Cardiac muscle cell (in vitro differentiated cells and primary cell): ENCODE measurements at places on chromosomes 6 and 20. TPM values are rescaled to one million over a fixed set of nuclear protein-coding genes. Genes with fewer than 3 reads are reported as not detected.
A peak's percentile ranks its signal among the peaks of the same experiment; 100 is the strongest.

GRCh38 chr6:30490026-30490876 lies 942 bp downstream of the HLA-E start:
- H3K4me1 ChIP-seq: peaks cover 4% of the 10 kb centered on the region
- peak overlapping the region; percentile 69 for H3K27ac ChIP-seq
- H3K4me3 ChIP-seq: peak overlapping the region; percentile 71
- H3K36me3 ChIP-seq: no peaks in the 10 kb centered on the region
- peaks cover 27% of the 10 kb centered on the region for H3K27me3 ChIP-seq

- H3K36me3 ChIP-seq: no peaks in the 10 kb centered on the region
- no peak overlapping the region for H3K27ac ChIP-seq
- DNase-seq: no peak
These were observed 24.8 kb downstream of the VIP start for GRCh38 chr6:152775428-152775827.

DNA sequence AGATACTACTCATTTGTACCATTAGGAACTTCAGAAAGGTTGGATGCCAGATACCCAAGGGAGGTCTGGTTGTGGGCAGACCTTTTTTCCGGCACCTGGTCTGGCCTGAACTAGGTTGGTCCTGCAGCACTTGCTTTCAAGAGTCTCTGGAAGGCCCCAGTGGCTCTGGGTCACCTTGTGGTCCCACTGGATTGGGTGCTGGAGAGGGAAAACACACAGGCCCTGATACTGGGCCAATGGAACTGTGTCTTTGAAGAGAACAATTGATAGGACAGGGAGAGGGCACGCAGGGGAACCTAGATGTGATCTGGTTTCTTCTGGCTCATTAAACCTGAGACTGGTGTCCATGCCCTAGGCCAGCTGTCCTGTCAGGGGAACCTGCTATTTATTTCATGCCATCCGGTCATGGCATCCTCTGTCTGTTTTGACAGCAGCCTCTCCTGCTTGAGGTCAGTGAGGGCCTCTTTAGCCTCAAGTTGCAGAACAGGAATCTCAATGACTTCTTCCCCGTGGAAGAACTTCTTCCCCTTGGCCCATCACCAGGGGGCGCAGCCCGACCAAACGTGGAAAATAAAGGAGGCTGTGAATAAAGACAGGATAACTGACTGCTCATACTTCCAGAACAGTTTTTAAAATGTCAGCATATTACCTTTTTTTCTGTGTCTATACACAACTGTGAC lies 25.0 kb downstream of the TAF8 start:
- H3K27me3 ChIP-seq: no peaks in the 10 kb centered on the region
- H3K4me1 ChIP-seq: no peaks in the 10 kb centered on the region
- DNase-seq: peak; percentile 84
- peak overlapping the region; percentile 53 for H3K27ac ChIP-seq
- H3K4me3 ChIP-seq: no peak overlapping the region

GRCh38 chr6:134402372-134402984 lies 84.6 kb upstream of the SGK1 start:
- no peak overlapping the region for H3K27ac ChIP-seq
- DNase-seq: no peak
- H3K27me3 ChIP-seq: no peaks in the 10 kb centered on the region
- no peaks in the 10 kb centered on the region for H3K36me3 ChIP-seq
- H3K4me1 ChIP-seq: no peaks in the 10 kb centered on the region

DNA sequence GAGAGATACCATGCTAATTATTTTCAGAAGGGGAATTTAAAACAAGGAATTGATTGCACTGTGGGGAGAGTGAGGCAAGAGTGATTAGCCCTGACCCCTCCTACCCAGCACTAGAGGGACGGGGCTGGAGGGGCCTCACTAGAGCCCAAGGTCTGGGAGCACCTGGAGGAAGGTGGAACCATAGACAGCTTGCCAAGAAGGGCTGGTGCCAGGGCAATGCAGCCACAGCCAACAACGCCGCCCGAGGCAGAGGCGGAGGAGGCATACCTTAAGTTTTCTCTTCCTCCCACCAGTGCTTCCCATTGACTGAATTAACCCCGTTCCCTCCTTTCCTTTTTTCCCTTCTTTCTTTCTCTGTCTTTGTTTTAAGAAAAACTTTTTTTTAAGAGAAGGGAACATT lies 40.0 kb downstream of the IYD start:
- no peak for DNase-seq
- no peak overlapping the region for H3K4me3 ChIP-seq
- H3K27me3 ChIP-seq: peaks cover 39% of the 10 kb centered on the region
- H3K4me1 ChIP-seq: peaks cover 11% of the 10 kb centered on the region
- H3K36me3 ChIP-seq: no peaks in the 10 kb centered on the region

DNA sequence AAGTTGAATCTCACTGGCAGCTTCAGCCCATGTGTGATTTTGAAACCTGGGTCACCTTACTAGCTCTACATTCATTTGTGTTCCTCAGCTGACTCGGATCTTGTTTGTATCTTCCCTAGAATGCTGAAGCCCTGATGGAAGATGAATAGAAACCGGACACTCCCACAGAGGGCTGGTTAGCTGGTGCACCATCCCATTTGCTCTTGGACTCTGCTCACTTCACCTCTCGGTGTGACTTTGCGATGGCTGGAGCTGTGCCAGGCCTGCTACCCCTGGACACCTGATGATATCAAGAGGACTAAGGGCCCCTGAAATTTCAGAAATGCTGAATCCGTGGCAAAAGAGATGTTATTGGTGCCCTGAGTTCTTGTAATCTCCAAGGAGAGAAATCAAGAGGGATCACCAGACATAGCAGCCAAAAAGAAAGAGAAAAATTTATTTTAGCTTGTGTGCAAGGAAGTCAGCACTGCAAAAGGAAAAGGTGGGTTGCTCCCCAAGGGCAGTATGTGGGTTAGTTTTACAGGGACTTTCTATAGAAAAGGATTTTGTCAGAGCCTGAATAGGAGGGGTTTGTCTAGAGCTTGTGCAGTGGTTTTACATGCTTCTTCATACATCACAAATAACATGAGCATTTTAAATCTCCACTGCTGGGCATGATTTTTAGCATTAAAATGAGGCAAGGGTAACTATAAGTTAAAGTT lies 426.3 kb upstream of the NOX3 start:
- no peak for DNase-seq
- H3K27ac ChIP-seq: no peak overlapping the region
- H3K27me3 ChIP-seq: no peaks in the 10 kb centered on the region
- no peaks in the 10 kb centered on the region for H3K36me3 ChIP-seq
- no peak overlapping the region for H3K4me3 ChIP-seq

- DNase-seq: peak; percentile 97
- H3K27me3 ChIP-seq: no peaks in the 10 kb centered on the region
- H3K27ac ChIP-seq: no peak overlapping the region
These were observed 206.2 kb upstream of the MYLIP start for GRCh38 chr6:15922510-15923250.

DNA sequence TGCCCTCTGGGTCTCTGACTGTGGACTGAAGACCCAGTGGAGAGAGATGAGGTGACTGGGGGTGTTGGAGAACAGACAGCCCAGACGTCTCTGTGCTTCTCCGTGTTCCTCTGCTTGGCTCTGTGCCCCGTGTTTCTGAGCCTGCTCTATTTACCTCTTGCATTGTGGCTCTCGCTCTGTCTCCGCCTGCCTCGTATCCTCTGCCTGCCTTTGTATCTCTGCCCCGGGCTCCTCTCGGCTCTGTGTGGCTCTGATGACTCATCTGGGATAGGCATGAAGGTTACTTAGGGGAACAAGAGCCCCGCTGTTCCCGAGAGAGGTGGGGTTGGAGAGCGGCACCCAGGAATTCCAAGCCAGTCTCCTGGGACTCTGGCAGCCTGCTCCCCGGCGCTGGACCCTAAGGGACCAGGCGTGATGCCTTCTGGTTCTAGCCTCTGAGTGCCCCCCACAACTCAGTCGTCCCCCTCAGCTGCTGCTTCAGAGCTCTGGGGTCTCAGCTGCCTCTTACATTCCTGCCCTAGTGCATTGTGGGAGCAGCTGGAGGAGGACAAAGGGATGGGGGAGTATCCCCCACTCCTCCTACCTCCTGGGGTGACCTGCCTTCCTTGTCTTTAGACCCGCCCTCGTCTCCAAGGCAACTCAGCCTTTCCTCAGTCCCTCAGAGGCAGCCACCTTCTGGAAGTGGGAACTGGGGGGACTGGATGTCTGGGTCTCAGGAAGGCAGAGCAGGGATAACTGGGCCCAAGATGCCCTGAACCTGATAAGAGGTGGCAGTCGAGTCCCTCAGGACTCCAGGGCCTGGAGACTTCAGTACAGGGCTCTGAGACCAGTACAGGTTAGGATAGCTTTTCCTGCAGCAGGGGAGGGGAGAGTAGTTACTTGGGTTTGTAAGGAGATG lies 1.9 kb downstream of the DDR1 start:
- peaks cover 45% of the 10 kb centered on the region for H3K4me1 ChIP-seq
- DNase-seq: peak; percentile 82
- peak overlapping the region; percentile 63 for H3K4me3 ChIP-seq
- no peaks in the 10 kb centered on the region for H3K27me3 ChIP-seq
- H3K36me3 ChIP-seq: peaks cover 5% of the 10 kb centered on the region

The PARD6B gene
- total RNA-seq: 15.5 and 20.0 TPM in 2 replicates

The GTSF1L gene
- total RNA-seq: not detected in 2 replicates

The MUCL3 gene
- total RNA-seq: not detected in 2 replicates

The DEFB124 gene
- total RNA-seq: not detected in 2 replicates

The ABHD16A gene
- 48.0 and 66.3 TPM in 2 replicates for total RNA-seq
